ENCODE measurements at places on chromosomes 5 and 9.

- DNase-seq, result no peak
These were observed 157.7 kb downstream of the PARP8 start for GRCh38 chr5:50824109-50824508.

- DNase-seq, result no peak
These were observed 40.4 kb upstream of the HSPB3 start for GRCh38 chr5:54415147-54415546.

DNA sequence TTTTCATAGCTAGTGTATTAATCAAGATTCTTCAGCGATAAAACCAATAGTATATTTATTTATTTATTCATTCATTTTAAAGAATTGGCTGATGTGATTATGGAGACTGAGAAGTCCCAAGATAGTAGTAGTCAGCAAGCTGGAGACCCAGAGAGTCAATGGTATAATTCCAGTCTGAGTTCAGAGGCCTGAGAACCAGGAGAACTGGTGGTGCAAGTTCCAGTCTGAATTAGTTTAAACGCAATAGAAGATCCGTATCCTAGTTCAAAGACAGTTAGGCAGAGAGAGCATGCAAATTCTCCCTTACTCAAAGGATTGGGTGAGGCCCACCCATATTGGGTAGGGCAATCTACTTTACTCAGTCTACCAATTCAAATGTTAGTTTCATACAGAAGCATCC is 364.2 kb upstream of the RPS23 start:
- no peak for DNase-seq

- no peak for DNase-seq
These were observed 389.2 kb upstream of the NUDT12 start for GRCh38 chr5:103951776-103952175.
